ENCODE measurements at places on chromosomes 16 and 17. TPM values are rescaled to one million over a fixed set of nuclear protein-coding genes. Genes with fewer than 3 reads are reported as not detected.

DNA sequence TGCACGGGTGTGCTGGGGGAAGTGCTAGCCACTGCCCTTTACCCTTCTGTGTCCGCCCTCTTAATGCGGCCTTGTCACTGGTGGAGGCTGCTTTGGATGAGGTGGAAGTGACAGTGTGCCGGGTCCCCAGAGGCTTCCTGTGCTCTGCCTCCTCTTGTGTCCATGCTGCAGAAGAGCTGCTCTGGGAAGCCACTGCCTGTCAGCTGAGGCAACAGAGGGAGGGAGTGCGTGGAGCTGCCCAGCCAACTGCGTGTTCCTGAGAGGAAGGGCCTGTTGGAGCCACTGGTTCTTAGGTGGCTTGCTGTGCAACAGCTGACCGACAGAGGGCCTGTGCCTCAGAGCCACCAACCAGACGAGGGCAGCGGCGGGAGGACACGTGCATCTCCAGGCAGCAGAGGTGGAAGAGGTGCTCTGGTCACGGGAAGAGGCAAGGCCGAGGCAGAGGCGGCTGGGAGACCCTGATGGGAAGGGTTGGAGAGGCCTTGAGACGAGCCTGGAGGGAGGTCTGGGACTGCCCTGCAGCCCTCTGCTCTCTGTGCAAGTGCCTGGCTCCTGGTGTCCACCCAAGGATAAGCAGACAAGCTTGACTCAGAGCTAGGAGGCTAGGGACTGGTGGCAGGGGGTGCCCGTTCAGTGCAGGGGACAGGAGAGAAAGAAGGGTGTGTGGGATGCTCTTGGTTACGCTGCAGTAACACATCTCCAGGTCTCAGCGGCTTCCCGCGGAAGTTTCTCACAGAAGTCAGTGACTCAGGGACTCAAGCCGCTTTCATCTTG lies 25.4 kb downstream of the B9D1 start:
- DNase-seq = peak; percentile 88

CORO1A gene
- total RNA-seq = 8.5 TPM

GRCh38 chr17:31609996-31610910 lies 218.8 kb downstream of the RAB11FIP4 start:
- peak; percentile 32 for DNase-seq

DNA sequence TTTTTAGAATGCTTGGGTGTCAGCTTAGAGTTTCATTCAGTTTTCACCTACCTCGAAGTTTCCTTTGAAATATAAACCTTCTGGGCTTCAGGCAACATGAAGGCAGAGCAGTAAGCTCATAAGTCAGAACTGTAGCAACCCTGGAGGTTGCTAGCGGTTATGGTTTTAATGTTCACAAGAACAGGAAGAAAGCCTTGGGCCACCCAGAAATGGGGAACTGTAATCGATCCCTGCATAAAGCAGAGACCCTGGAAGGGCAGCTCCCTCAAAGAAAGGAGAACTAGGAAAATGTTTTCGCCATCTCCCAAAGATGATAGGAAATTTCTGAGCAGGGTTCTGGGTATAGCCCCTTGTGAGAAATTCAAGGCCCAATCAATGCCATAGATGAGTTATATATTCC lies 47.8 kb upstream of the RASL10B start:
- DNase-seq = no peak

COL1A1 gene
- 19.3 TPM for total RNA-seq

- no peak for DNase-seq
Observed at GRCh38 chr16:7691533-7691932, 358.9 kb downstream of the RBFOX1 start.

DNA sequence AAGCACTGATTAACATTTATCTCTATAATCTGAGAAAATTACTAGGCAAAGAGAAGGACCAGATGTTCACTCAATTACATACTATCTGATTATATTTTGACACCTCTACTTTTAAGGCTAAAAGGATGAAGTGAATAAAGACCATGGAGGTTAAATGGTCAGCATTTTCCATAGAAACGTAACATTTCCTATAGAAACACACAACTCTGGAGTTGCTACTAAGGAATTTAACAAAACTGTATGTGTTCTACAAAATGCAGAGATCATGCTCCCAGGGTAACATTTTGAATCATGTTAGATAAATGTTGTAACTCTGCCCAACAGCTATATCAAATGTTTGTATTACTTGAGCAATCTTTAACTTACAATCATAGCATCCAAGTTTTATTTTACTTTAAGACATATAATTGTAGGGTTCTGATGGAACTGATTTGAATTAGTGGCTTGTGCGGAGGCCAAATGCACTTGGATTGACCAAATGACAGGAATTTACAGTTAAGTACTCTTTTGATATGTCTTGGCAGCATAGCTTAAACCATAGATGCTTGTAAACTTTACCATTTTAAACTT lies 97.7 kb downstream of the RPGRIP1L start:
- no peak for DNase-seq

CYGB gene
- total RNA-seq = 5.0 TPM

DNA sequence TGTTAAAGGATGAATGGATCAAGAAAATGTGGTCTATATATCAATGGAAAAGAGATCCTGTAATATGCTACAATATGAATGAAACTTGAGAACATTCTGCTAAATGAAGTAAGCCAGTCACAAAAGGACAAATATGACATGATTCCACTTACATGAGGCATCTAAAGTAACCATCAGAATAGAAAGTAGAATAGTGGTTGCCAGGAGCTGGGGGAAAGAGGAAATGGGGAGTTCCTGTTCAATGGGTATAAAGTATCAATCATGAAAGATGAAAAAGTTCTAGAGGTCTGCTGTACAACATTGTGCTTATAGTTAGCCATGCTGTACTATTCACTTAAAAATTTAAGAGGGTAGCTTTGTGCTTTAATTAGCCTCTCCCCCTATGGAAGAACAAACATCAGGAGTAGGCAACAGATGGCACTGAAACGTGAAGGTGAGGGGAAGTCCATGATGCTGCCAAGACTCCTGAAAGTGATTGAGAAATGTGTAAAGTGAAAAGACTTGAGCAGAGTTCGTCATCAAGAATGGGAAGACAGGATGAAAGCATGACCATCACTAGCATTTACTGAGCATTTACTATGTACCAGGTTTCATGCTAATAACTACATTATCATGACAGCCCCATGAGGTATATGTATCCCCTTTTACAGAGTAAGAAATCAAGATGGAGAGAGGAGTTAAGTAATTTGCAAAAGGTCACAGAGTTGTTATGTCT lies 167.2 kb downstream of the CYB561 start:
- DNase-seq = no peak

GRCh38 chr17:38552343-38552742 lies 53.4 kb downstream of the SRCIN1 start:
- DNase-seq = no peak

DNA sequence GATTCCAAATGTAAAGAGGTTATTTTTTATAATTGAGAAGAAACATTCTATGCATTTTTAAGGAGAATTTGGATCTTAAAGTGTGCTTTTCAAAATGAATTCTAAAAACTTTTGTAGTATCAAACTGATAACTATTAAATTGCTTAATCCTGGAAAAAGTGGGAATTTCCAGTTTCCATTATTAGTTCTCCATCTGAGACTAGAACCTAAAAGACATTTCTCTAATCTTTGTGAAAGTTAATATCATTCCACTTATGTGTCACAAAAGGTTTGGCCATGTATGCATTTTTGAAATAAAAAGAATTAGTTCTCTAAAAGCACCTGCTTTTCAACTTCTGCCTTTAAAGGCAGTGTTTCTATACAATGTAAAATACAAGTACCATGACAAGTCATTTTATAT lies 155.0 kb downstream of the BCAS3 start:
- no peak for DNase-seq

DNA sequence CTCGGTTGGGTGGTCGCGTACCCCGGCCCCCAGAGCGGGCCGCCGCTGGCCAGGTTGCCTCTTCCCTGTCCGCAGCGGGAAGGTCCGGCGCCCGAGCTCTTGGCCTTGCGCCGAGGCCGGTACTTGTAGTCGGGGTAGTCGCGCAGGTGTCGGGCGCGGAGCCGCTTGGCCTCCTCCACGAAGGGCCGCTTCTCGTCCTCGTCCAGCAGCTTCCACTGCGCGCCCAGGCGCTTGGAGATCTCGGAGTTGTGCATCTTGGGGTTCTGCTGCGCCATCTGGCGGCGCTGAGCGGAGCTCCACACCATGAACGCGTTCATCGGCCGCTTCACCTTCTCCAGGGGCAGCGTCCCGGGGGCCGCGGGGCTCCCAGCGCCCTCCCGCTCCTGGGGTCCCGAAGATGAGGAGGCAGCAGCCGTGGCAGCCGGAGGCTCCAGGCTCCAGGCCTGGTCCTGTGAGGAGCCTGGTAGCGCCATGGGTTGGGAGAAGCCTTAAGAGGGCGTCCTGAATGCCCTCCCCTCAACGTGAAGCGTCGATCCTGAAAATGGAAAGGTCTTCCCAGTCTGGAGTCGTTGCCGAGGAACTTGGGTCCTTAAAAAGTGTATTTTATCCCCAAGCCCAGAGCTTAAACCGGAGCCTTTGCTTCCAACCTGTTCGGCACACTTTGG lies 558 bp downstream of the SOX15 start:
- peak; percentile 68 for DNase-seq

GRCh38 chr17:58333736-58334207 lies 5.2 kb upstream of the TSPOAP1 start:
- no peak for DNase-seq

Measured in left lobe of liver (tissue), 2 donors.